Hematopoietic multipotent progenitor cell treated with erythropoietin and hydrocortisone succinate and interleukin-3 and kit ligand, for 15 days (in vitro differentiated cells): ENCODE measurements at places on chromosomes 2 and 18.

DNA sequence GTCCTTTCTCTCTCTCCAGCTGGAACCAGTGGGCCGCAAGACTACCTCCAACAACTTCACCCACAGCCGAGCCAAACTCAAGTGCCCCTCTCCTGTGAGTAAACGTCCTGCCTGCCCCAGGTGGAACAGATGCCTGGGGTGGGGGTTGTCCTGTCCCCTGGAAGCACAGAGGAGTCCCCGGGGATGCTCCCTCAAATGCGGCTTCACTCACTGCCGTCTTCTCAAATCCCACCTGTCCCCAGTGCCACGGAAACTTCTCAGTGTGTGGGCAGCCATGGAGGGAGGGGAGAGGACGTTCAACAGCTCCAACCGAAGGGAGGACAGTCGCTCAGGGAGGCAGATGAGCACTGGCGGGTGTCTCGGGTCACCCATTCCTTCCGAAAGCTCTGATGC is 110.7 kb upstream of the PPP1CB start:
- no peak for DNase-seq

- DNase-seq = no peak
Measured at GRCh38 chr2:208280234-208280633, 14.2 kb downstream of the PIKFYVE start.

DNA sequence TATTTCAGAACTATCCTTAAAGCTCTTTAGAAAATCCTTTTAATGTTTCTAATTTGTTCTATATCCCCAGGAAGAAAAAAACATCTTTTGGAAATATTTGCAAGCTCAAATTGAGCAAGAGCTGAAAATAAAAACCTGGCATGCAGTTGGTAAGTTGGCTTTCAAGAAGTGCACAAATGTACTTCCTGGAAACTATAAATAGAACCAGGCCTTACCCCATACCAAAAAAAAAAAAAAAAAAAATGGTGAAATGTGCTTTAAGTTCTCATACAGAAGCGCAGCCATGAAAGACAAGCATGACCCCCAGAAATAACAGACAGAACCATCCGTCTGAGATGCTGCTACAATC is 178.5 kb downstream of the HDAC4 start:
- no peak for DNase-seq

DNA sequence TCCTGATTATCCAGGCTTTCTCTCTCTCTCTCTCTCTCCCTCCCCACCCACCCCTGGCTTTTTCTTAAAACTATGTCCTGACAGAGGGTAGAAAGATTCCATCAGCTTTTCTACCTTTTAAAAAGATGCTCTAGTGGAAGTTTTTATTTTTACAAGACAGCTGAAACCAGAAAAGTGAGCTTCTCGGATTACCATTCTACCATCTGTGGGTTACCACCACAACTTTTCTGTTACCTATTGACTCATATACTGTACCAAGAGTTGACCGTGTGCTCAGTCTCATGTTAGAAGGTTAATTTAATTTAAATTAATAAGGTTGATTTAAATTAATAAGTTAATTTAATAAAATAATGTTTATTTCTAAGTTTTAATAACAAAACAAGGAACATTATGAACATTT is 137.6 kb downstream of the UPP2 start:
- no peak for DNase-seq

DNA sequence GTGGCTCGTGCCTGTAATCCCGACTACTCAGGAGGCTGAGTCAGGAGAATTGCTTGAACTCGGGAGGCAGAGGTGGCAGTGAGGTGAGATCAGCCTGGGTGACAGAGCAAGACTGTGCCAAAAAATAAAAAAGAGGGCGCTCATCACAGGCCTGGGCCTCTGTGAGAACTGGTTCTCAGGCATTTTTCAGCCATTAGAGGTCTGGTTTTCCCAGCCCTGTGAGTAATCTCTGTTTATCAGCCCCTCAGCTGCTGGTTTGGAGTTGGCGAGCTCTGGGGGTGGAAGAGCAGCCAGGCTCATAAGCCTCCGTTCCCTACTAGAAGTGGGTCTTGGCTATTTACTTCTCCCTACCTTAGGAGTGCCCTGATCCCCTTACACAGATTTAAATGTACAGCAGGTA is 53.1 kb downstream of the CHRNA1 start:
- DNase-seq = no peak

DNA sequence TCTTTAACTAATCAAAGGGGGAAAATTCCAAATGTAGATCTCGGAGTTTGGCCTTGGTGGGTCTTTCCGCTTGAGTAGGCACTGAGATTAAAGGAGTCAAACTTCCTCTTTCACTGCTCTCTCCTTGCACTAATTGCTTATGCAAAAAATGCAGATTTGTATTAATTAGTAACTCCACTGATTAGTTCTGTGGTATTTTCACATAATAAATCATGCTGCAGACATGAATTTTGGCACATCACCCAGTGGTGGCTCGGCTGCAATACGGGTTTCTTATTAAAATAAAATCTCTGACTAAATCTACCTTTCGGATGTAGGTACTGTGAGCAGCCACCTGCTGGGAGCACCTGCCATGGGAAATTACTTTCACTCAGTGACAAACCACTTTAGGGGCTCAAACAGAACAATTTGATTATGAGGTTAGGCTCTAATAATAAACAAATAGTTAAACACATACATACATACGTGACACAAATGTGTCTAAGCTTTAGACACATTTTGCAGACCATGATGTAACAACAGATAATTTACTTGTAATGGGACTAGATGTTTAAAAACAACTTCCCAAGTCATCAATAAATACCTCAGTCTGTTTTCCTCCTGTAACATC is 6.4 kb upstream of the NEUROD1 start:
- no peak for DNase-seq

DNA sequence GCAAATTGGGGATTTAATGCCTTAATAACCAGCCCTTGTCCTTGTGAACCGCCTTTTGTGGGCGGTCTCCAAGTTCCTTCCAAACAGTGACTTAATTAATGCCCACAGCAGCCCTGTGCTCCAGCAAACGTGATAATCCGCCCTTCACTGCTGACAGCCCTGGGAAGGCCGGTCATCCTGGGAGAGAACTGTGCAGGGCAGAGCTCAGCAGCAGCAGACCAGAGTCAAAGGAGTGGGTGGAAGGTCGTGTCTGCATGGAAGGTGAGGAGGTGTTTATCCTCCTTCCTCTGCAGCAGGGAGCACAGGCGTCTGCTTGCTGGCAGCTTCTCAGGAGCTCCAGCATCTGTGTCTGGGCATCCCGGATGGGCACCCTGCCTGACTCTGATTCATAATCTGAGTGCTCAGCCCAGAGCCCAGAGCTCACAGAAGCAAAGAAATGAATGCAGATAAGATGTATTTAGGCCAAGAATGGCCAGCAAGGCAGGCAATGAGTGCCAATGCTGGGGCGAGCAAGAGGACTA is 270.0 kb upstream of the PXDN start:
- no peak for DNase-seq

DNA sequence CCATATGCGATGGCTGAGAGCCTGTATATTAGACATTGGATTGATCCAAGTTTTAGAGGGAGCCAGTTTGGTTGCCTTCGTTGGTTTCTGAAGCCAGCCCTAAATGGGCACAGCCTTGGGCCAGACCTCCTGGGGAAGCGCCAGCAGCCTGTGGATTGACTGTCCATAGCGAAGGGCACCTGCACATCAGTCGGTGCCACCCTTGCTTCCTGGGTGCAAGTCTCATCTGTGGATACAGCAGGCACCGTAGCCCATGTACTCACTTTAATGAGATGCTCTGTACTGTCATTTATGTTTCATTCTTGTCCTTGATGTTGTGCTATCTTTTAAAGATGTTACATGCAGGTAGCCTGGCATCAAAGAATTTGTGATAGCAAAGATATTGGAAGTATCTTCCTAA is 536.4 kb upstream of the NRP2 start:
- DNase-seq = no peak

GRCh38 chr2:170191166-170191866 is 13.4 kb downstream of the MYO3B start:
- no peak for DNase-seq

GRCh38 chr2:28366496-28367282 is 26.0 kb upstream of the FOSL2 start:
- DNase-seq = peak; percentile 74

GRCh38 chr2:172230332-172230888 is 127.7 kb upstream of the DLX2 start:
- DNase-seq = no peak
